Esophagus squamous epithelium (tissue), 5 donors: ENCODE measurements at places on chromosomes 12 and 14.

- no peak for DNase-seq
Observed at GRCh38 chr12:32253154-32253790, 146.1 kb upstream of the FGD4 start.

GRCh38 chr14:61812347-61813095 is 50.3 kb downstream of the SNAPC1 start:
- DNase-seq, result no peak

GRCh38 chr12:116266168-116266601 is 11.3 kb downstream of the MED13L start:
- no peak for DNase-seq

GRCh38 chr12:22101749-22102243 is 55.8 kb downstream of the CMAS start:
- no peak for DNase-seq

GRCh38 chr12:109147954-109148353 is 31.6 kb downstream of the ACACB start:
- no peak for DNase-seq

DNA sequence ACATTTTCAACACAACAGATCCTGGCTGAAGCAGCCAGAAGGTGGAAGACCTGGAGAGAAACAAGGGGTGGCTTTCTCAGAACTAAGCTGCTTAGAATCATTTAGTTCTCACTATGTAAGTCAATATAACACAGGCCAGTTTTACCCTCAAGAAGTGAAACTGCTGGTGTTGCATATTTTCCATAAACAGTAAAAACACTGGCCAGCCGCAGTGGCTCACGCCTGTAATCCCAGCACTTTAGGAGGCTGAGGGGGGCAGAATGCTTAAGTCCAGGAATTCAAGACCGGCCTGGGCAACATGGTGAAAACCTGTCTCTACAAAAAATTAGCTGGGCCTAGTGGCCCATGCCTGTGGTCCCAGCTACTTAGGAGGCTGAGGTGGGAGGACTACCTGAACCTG is 11.6 kb downstream of the STX2 start:
- DNase-seq, result no peak

DNA sequence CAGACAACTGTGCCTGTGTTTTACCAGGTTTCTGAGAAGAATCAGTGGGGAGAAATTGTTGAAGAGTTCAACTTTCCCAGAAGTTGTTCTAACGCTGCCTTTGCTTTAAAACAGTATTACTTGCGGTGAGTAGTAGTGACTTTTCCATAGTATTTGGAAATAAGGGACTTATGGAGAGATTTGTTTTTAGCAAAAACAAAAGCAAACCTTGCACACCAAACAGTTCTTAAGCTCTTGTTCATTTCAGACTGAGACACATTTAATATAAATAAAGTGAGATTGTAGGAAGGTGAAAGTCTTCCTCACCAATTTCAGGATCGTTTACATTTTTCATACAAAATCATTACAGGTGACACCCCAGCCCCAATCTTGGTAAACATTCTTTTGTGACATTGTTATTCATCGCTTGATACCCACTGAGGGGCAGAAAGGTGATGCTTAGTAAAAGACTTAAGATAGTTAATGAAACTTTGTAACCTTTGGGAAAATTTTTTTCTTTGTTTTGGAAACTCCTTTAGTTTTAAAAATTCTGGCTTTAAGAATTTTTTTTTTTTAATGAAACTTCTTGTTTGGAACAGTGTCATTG is 1.8 kb downstream of the ARID2 start:
- DNase-seq, result no peak

DNA sequence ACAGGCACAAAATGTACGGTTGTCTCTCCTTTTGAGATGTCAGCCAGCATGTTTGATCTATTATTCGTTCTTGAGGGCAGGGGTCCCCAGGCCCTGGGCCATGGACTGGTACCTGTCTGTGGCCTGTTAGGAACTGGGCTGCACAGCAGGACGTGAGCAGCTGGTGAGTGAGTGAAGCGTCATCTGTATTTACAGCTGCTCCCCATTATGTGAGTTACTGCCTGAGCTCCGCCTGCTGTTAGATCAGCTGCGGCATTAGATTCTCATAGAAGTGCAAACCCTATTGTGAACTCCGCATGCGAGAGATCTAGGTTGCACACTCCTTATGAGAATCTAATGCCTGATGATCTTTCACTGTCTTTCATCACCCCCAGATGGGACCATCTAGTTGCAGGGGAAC is 41.4 kb upstream of the SCN8A start:
- DNase-seq, result no peak
